ENCODE measurements at places on chromosomes 4 and X.

DNA sequence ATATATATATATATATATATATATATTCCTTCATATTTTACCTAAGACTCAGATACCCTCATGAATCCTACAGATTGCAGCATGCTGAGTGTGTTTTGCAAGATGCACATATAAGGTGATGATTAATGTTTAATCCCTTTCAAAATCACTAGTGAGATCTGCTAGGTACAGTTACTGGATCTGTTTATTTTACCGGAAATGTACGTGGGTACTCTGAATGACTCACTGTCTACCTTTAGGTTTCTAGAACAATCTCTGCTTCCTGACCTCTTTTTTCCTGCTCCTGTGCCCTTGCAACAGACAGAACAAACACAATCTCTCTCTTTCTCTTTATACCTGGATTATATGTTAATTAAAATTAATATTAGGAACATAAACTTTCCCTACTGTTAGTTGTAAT is 379.6 kb downstream of the FAM133A start:
- no peak for DNase-seq

GRCh38 chr4:118953276-118953675 is 64.6 kb downstream of the SYNPO2 start:
- DNase-seq: no peak

DNA sequence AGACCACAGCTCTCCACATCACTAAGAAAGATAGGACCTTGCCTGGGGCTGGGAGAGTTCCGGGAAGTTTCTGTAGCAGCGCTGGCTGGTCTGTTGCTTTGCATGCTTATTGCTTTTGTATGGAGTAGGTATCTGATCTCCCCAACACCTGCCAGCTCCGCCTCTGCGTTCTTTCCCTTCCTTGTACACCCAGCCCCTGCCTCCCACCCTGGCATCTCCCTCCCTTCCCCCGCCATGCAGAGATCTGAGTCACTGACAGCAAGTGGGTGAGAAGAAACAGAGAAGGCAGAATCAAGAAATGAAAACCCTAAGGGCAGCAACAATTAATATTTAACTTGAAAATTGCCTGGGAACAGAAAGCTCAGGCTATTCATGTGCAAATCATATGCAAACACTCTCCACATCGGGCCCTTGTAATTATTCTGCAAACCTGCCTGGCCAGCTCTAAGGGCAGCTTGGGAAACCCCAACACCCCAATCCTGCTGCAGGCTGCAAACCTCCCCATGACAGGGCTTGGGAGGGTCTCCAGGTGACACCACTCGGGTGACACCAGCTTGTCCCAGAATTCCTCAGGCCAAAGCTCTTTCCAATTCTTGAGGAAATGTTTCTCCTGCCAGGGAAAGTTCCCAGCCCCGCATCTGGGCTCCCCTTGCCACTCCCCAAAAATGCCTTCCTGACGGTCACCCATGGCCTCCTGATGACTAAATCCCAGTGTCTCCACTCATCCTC is 257.2 kb downstream of the FBXW7 start:
- DNase-seq: no peak

DNA sequence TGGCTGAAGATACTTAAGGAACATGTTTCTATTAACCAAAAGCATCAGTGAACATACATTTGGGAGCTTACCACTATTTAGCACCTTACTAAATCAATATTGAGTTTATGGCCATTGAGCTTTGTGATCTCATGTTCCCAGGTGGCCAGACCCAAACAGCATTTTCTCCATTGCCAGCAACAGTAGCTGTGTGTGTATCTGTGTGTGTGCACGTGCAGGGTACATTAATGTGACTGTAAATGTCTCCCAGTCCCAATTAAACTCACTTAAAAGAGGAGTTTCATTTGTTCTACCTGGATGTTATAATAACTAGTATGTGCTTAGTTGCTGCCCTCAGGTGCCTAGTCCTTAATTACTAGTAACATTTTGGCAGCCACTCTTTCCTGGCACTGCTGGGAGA is 282.4 kb downstream of the NR3C2 start:
- no peak for DNase-seq

DNA sequence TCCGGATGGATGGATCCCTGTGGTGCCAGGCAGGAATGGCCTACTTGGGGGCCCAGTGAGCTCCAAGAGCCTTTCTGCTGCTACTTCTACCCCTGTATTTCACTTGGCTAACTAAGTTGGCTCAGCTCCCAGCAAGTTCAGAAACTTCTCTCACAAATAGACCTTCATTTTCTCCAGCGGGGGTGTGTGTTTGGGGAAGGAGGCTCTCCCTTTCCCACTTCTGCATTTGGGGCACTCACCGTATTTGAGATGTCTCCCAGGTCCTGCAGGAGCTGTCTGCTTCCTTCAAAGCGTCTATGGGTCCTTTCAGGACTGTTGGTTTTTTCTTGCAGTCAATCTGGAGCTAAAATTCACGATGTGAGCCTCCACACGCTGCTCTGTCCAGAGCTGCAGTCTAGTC is 197.7 kb downstream of the SPANXN3 start:
- no peak for DNase-seq

GRCh38 chr4:109826719-109827118 is 1.1 kb upstream of the RRH start:
- DNase-seq: peak; percentile 17

DNA sequence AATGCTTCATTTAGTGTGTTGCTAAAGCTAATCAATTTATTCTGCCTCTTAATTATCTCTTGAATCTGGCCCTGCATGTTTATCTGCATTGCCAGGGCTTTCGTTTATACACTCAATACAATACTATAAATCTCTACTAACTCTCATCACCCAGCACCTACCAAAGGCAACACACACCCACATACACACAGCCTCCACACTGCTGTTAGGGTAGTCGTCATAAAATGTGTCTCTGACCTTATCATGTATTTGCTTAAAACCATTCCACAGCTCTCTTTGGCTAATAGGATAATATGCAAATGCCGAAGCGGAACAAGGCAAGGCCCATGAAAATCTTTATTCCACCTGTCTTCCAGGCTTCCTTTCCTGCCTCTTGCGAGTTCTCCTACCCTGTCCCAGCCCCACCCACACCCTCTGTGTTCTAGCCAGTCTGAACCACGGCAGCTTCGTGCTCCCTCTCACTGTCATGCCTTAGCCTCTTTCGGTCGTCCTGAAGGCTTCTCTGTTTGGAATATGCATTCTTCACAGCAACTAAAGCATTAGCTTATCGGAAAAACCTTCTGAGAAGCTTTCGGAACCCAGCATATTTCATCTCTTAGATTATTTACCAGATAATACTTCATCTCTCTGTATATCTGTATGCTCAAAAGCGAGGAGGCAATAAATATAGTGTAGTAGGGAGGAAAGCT is 333.5 kb downstream of the TENM3 start:
- no peak for DNase-seq

DNA sequence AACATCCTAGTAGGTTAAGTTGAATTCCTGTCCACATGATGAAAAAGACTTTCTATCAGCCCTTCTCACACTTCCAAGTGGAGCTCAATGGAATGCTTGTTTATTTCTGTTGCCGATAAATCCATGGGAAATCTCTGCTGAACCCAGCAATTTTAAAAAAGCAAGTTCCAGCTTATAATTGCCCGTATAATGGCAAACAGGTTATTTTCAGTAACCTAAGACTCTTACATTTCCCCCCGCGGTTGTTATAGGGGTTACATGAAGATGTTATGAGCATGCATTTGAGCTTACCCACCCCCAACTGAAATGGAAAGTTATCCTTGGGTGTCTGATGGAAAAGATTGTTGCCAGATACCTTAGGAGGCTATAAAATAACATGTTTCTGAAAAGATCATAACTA is 136.2 kb downstream of the PALLD start:
- DNase-seq: no peak

DNA sequence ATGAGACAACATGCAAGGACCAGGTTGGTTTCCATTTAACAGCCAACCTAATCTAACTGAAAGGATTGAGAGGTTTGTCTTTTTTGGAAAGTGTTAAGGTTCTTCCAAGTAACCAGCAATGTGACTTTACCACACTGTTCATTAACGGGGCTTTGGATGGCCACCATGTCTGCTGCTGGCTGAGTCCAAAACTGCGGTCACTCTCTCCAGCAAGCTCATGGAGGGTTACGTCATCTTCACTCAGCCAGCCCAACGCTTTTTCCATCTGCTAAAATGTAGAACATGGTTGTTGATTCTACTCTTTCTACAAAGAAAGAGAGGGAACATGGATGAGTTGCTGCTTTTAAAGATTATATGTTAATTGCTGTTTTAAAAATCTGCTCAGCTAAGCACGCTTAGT is 11.0 kb downstream of the PKD2 start:
- no peak for DNase-seq

- no peak for DNase-seq
Measured at GRCh38 chrX:44899946-44900345, 27.0 kb downstream of the KDM6A start.

GRCh38 chr4:74758551-74759145 is 35.7 kb downstream of the BTC start:
- DNase-seq: no peak

GRCh38 chrX:74461384-74461783 is 40.1 kb downstream of the SLC16A2 start:
- DNase-seq: no peak

- no peak for DNase-seq
Measured at GRCh38 chr4:75653845-75654503, 19.2 kb downstream of the G3BP2 start.

- DNase-seq: no peak
Measured at GRCh38 chr4:161247831-161248230, 916.0 kb downstream of the FSTL5 start.

- DNase-seq: no peak
Measured at GRCh38 chr4:73258436-73258685, 237 bp downstream of the ANKRD17 start.

DNA sequence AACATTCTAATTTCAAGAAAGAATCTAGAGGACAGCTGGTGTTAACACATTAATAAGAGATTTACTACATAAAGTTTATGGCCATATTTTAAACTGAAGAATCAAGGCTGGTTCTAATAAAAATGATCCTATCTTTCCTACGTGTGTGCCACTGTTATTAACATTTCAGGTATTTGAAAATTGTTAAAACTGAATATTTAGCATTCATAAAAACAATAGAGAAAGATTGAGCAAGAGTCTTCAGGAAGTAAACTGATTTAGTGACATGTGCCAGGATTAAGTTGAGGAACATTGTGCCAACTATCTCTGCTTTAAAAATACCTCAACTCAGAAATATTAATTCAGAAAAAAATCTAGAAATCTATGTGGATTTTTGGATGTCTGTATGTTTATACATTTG is 810.1 kb downstream of the FAT4 start:
- DNase-seq: no peak

- DNase-seq: no peak
Measured at GRCh38 chrX:143240658-143241057, 214.9 kb downstream of the SPANXN4 start.

DNA sequence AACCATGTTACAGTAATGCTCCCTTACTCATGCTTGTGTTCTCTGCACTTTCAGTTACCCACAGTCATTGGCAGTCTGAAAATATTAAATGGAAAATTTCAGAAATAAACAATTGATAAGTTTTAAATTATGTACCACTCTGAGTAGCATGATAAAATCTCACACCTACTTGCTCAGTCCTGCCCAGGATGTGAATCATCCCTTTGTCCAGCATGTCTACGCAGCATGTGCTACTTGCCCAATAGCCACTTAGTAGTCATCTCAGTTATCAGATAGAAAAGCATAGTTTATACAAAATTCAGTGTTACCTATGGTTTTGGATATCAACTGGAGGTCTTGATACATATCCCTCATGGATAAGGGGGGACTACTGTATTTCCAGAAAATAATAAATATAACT is 577.1 kb downstream of the GALNTL6 start:
- no peak for DNase-seq

GRCh38 chr4:57435300-57435699 is 325.1 kb upstream of the IGFBP7 start:
- DNase-seq: no peak
